ENCODE measurements at places on chromosomes 1 and 21.

- peak; percentile 16 for DNase-seq
Observed at GRCh38 chr1:205430696-205431305, 8.9 kb upstream of the LEMD1 start.

DNA sequence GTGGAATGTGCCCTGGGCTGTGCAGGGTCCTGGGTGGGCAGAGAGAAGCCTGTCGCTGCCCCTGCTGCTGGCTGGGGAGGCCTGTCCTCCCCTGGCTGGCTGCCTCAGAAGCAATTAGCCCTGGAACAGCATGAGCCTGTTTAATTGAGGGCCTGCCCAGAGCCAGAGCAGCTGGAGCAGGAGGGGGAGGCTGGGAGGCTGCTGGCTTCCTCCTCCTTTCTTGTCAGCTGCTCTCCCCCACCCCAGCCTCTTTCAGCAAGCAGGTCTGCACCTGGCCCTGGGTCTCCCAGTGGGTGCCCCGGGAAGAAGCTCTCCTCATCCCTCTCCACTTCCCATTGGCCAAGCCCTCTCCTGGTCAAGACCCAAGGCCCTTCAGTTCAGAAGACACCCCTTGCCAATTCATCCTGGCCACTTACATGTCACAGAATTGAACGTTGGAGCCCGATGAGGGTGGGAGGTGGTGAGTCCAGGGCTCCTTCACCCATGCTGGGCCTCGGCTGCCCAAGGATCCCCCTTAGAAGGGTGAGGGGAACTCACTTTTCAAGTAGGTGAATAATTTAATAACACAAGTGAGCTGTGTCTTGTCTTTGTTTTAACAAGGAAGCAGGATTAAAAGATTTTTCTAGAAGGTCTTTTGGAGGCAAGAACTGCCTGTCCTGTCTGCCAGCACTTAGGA, 13.2 kb downstream of the AMPD2 start:
- DNase-seq: no peak

DNA sequence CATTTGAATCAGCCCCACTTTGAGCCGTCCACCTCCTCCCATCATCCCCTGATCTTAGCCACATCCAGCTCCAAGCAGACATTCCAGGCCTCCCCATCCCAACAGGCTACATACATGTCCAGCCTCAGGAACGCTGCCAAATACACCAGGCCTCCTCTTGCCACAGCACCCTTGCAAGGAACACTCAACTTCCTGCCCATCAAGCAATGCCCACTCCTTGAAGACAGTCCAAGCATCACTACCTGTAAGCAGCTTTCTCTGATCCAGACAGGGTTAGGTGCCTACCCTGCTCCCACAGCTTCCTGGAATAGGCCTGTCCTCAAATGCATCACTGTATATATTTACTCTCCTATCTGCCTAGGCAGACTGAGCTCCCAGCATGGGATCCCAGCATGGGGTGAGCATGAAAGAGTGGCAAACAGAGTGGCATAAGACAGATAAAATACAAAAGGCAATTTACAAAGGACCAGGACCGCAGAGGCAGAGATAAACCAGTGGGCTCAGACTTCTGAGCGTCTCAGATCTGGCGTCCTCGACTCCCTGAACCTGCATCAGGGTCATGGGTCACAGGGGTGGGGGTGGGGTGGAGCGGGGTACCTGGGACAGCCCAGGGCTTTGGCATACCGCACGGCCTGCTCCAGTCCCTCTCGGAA, 816 bp downstream of the HYI start:
- DNase-seq: peak; percentile 45

DNA sequence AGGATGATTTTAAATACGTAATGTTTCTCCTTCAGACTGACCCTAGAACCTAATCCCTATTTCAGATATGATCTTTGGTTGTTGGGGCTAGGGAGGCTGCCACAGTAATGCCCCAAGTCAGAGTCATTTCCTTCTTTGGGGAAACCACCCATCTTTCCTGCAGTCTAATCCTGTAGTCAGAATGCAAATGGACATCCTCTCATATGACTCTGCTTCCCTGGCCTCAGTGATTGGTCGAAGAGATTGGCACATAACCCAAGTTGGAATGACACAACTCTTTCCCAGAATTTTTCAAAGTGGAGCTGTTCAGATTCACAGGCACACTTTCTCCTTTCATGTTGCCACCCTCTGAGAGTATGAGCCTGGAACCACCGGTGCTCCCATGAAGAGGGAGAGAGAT, 58.8 kb upstream of the ZNF644 start:
- no peak for DNase-seq

DNA sequence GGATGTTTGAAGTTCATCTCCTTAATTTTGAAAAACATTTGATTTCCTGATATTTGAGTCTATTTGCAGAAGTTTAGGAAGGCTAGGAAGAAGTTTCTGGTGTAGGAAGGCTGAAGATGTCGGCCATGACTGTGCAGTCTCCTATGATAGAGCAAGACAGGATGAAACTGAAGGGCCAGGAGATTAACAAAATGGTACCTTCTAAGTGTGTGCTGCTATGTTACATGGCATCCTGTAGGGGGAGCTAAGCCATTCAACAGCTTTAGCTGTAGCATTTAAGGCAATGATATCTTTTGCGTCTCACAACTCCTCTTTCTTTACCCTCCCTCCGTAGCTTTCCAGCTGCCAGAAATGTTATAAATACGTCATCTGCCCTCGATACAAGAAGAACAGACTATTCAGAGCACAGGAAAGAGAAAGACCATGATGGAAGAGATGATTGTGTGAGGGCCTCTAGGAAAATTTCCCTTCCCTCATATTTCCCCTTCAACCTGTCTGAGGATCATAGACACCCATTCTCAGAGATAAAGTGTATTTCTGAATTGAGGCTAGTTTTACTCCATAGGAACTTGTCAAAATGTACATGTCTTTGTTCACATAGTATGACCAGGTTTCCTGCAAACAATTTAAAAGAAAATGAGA, 61.1 kb downstream of the XCL1 start:
- peak; percentile 34 for DNase-seq

GRCh38 chr1:108561689-108562326, 1.9 kb downstream of the EEIG2 start:
- no peak for DNase-seq

DNA sequence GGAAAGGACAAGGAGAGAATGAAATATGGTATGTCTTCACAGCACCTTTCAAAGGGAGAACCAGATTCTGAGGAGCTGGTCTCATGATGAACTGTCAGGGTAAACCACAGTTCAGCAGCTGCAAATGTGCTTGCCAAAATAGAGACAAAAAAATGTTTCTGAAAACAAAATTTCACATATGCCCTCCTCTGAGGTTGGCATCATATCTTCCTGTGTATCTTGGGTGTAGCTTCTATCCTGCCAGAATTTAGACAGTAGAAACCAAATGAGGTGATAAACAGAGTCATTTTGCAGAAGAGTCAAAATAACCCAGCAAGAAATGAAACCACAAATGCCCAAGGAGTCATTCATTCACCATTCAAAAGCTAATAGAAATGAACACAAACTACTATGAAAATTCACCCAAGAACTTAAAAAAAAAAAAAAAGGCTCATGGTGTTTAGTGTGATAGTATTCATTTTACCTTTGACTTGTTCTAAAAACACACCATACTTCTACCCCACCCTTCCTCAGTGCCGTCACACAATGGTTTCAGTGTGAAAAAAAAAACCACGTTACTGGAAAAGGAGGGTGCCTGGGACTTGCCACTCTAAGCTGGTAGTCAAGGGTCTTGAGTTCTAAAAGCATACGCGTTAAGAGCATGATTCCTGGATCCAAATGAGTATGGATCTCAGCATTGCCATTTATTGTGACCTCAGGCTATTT, 18.5 kb downstream of the SELL start:
- peak; percentile 7 for DNase-seq

DNA sequence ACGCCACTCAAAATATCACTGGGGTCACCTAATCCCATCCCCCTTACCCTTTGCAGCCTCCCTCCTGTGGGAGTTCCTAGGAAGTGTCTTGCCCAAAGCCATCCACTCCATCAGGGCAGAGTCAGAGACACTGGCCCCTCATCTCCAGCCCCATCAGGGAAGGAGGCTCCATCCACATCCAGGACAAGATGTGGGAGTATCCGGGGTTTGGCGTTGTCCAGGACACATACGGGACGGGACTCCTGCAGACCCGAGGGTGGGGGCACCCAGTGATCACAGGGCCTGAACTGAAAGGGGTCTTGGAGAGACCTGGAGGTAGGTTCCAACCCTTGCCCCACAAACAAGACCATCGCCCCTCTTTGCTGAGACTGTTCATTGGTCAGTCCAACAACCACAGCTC, 348.2 kb downstream of the MATN1 start:
- DNase-seq: no peak

GRCh38 chr1:3003039-3003940, 18.0 kb upstream of the ACTRT2 start:
- no peak for DNase-seq

DNA sequence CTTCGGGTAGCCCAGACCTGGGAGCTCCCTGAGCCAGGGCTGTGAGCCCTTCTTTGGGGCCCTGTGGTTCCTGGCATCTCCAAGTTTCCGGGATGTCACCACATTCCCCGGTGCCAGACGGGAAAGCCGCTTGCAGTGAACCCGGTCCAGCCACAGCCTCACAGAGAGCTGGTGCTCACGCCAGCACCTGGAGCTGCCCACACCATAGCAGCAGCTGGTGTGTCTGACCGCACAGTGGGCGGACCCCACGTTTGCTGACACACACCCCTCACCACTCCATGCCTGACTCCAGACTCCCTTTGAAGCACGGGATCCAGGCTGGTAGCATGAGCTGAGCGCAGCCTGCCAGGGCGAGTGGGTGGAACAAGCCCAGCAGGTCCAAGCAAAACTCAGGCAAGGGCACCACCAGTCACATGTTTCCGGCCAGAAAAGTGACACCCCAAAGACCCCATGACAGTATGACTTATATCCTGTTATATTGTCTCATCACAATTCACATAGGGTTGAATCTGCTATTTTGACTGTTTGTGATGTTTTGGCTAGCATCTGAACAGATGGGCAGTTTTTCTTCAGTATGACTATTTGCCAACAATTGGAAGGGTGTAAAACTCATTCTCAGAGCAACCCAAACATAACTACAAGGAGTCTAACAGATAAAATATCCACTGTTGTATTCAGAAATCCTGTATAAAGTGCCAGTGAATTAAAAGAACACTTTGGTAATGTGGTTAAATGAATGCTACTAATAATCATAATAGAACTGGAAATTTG, 285.4 kb downstream of the SMYD3 start:
- DNase-seq: no peak

GRCh38 chr1:175714350-175714749, 29.0 kb downstream of the TNR start:
- DNase-seq: no peak

GRCh38 chr1:25795946-25796810, 3.8 kb upstream of the SELENON start:
- no peak for DNase-seq

DNA sequence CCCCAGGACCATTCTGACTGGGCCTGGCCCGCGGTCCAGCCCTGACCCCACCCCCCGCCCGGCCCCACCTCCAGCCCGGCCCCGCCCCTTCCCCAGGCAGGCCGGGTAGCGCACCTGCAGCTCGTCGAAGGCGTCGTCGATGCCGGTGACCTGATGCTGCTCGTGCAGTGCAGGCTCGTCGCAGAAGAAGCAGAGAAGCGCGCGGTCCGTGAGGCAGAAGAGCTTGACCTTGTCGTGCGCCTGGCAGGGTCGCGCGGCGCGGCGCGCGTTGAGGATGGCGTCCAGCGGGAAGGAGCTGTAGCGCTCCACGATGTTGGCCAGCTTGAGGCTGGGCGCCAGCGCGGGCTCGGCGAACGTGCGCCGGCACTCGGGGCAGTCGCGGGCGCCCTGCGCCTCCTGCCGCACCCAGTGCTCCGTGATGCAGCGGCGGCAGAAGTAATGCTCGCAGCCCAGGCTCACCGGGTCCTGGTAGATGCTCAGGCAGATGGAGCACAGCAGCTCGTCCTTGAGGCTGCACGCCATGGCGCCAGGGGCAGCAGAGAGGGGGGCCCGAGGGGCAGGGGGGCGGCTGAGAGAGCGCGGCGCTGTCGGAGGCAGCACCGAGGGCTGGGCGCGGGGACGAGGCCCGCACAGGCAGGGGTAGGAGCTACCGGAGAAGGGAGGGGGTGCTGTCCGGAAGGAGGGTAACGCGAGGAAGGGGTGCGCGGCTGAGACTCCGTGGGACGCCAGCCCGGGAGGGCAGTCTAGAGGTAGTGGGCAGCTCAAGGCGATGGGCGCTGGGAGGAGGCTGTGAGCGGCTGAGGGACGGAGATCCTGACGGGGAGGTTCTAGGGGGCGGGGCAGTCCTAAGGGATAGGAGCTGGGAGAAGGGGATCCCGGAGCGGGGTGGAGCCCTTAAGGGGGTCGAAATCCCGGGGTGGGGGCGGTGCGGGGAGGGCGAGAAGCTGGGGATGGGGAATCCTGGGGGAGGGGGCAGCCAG, 642 bp downstream of the TRIM62 start:
- DNase-seq: peak; percentile 48

DNA sequence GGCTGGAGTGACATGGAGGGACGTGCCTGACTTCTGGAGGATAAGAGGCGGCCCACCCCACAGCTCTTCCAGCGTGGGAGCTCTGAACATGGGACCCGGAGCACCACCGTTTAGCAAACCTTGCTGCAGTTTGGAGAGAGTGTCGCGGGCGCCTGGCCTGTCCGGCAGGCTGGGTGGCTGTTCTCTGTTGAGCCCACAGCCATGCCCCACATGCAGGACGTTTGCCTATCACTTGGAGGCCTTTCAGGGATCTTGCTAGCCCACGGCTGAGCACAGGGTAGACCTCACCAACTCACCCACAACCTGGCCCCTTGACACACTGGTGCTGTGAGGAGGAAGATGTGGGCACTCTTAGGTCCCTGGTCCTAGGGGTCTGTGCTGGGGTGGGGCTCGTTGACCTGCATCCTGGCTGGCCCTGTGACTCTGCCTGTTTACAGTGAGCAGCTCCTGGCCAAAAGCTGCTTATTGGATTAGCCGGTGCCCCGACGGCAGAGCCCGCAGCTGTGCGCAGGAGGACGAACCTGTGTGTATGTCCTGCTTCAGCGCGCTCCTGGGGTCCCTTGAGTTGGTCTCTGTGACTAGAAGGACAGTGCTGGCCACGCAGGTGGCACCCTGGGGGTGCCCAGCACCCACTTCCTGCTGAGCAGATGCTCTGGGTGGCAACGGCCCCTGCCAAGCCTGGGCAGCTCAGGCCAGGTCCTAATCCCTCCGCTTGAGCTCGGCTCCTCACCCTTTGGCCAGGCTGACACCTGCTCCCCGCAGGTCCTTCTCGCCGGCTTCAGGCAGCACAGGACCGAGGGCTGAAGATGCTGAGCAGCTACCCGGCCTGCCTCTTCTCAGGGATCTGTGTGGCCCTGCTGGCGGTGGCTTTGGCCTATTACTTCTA, 72.4 kb upstream of the TRAPPC10 start:
- no peak for DNase-seq

DNA sequence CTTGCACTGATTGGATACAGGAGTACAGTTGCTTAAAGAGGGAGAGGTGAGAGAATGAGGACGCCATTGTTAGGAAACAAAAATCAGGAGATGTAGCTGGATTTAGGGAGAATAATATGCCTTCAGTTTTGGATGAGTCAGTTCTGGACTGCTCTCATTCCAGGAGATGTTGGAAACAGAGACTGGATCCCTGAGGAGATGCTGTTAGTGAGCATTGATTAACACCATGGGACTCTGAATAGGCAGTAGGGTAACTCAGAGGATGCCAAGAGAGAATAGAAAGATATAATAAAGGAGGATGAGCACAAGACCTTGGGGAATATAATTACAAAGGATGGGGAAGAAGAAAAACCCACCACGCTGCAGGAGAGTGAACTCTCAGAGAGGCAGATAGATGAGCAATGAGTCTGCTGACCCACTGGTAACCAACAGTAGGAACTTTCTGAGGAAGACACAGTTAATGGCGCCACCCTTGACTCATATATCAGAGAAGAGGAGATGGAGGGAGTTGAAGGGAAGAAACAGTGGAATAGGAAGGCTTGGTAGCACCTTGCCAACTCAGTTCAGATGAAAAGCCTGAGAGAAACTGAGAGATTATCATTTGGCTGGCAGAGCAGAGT, 10.5 kb downstream of the KCNJ15 start:
- DNase-seq: no peak

Data from LHCN-M2 (cell line).